ENCODE measurements at places on chromosomes 4 and X. TPM values are rescaled to one million over a fixed set of nuclear protein-coding genes. Genes with fewer than 3 reads are reported as not detected.

DNA sequence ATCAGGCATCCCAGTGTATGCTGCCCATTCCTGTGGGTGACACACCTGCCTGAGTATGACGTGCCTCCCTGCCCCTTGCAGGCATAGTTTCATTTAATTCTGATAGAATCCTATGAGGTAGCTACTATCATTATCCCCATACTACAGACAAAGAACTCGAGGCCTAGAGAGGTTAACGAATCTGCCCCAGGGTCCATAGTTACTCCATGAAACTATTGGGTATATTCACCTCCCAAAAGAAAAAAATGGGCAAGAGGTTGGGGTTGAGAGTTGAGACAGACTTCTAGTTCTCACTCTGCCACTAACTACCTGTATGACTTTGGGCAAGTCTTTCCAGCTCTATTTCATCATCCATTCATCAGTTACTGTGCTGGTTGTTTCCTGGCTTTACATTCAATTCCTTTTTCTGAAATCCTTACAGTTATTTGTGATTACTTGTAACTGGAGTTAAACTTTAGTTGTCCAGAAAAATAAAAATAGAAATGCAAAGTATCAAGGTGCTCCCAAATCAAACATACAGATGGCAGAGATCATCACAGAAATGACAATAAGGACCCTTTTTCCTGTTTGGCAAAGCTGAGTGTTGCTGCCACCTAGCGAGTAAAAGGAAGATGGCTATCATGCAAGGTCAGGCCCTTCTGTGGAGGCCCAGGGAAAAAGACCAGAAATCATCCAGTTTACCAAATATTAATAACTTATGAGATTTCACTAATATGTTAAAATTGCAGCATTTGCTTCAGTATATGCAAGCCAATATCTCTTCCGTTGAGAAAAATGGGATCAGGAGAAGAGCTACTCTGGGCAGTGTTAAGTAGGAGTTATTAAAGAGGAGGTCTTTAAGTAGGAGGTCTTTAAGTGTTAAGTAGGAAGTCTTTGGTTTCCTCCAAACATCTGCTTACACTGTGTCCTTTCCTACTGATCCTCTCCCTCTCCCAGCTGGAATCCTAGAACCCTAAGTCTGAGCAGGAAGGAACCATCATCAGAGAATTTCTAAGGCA, 17.1 kb upstream of the MAP7D3 start:
- H3K27ac ChIP-seq = no peak overlapping the region
- no peaks in the 10 kb centered on the region for H3K27me3 ChIP-seq
- H3K4me3 ChIP-seq = no peak overlapping the region
- DNase-seq = peak; percentile 51
- H3K4me1 ChIP-seq = peaks cover 7% of the 10 kb centered on the region

- H3K4me1 ChIP-seq = no peaks in the 10 kb centered on the region
- no peaks in the 10 kb centered on the region for H3K36me3 ChIP-seq
- H3K27ac ChIP-seq = no peak overlapping the region
- no peaks in the 10 kb centered on the region for H3K27me3 ChIP-seq
These were observed 590.7 kb upstream of the PITX2 start for GRCh38 chr4:111213531-111213930.

ZCCHC18 gene
- total RNA-seq = 1.6 TPM

GRCh38 chrX:16462912-16463311, 187.0 kb upstream of the S100G start:
- no peaks in the 10 kb centered on the region for H3K36me3 ChIP-seq
- H3K4me1 ChIP-seq = no peaks in the 10 kb centered on the region
- H3K27me3 ChIP-seq = no peaks in the 10 kb centered on the region
- no peak overlapping the region for H3K27ac ChIP-seq
- no peak for DNase-seq
- no peak overlapping the region for H3K4me3 ChIP-seq

DNA sequence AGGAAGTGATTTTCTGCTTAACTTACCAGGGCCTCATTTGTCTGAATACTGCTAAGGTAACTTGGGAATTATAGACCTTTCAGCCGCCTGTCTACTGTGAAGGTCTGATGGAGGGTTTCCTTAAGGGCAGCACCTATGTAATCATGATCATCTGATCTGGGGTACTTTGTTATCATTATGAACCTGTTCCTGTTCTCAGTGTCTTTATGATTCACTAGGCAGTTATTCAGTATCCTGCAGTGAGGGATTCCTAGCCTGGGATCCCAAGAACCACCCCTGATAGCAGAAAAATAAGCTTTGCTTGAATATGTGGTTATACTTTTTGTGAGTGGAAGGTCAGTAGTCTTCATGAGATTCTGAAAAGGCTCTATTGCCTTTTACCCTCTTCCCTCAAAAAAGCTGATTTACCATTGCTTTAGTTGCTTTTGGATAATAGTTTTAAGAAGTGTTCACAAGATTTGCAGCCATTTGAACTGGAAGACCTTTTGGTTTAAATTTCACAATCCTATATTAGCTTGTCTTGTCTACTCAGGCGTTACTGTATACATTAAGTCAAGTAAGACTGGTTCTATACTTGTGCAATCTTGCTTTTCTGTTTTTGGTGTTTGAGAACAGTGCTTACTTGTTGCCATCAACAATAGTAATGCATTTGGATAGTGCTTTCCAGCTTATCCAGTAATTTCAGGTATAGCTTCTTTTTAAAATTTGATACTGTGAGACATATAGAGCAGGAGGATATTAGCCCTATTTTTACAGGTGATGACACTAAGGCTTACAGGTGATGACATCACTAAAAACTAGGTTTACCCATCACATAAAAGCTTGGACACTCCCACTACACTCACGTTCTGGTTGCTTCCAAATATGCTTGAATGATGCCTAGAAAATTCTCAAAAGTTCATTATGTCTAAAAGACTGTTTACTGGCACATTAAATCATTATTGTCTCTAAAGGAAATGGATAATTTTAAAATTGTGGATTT, 60.0 kb downstream of the FHIP1A start:
- H3K27me3 ChIP-seq = peaks cover 16% of the 10 kb centered on the region
- no peaks in the 10 kb centered on the region for H3K36me3 ChIP-seq

- H3K4me3 ChIP-seq = no peak overlapping the region
- DNase-seq = no peak
- peaks cover 10% of the 10 kb centered on the region for H3K4me1 ChIP-seq
- peaks cover 3% of the 10 kb centered on the region for H3K27me3 ChIP-seq
These were observed 62.0 kb upstream of the GPRIN3 start for GRCh38 chr4:89369581-89369980.

- no peak for DNase-seq
- H3K27me3 ChIP-seq = no peaks in the 10 kb centered on the region
- H3K36me3 ChIP-seq = no peaks in the 10 kb centered on the region
- H3K27ac ChIP-seq = no peak overlapping the region
- no peak overlapping the region for H3K4me3 ChIP-seq
- H3K4me1 ChIP-seq = no peaks in the 10 kb centered on the region
These were observed 172.2 kb upstream of the TECRL start for GRCh38 chr4:64581422-64581821.

Data from activated CD4-positive, alpha-beta memory T cell treated with anti-CD3 and anti-CD28 coated beads, Interleukin-2, amount 10 ng/mL, durations not matched to agents 7 days and 5 days (primary cell).